Activated naive CD4-positive, alpha-beta T cell (primary cell): ENCODE measurements at places on chromosomes 7 and 10.

GRCh38 chr10:12709521-12709963, 292.0 kb downstream of the CCDC3 start:
- DNase-seq: no peak

DNA sequence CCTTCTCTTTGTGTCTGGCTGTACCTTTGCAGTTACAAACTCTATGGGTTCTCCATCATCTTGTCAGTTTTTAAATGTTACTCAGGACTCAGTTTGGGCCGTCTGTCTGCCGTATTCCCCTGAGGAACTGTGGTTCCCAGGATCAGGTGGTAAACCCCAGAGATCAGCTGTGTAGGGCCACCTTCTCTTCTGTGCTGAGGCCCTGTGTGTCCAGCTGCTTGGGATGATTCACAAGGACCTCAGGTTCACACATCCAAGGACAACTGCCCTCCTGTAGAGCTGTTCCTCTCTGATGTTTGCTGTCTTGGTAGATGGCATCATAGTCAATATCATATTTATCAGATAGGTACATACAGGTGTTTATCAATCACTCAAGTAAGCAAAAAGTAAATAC, 24.5 kb downstream of the CUL1 start:
- no peak for DNase-seq

GRCh38 chr10:128130051-128130450, 3.8 kb upstream of the MKI67 start:
- no peak for DNase-seq

- DNase-seq: no peak
These were observed 495 bp downstream of the SFR1 start for GRCh38 chr10:104122225-104123107.

DNA sequence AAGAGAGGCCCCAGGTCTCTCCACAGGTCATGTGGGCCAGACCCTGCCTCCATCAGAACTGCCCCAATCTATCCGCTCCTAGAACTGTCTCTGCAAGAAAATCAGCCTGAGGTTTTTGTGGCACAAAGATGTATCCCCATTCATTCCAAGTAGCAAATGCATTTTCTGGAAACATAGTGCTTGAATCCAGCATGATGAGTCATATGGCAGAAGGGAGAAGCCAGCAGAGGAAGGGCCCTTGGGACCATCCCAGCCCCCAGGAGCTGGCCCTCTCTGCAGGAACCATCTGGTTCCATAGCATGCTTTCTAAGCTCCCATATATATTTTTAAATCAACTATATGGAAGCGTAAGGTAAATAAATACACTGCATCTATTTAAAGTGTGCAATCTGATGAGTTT, 563.2 kb downstream of the GALNT17 start:
- no peak for DNase-seq
